ENCODE measurements at places on chromosomes 16 and 17. TPM values are rescaled to one million over a fixed set of nuclear protein-coding genes. Genes with fewer than 3 reads are reported as not detected.
A peak's percentile ranks its signal among the peaks of the same experiment; 100 is the strongest.

DNA sequence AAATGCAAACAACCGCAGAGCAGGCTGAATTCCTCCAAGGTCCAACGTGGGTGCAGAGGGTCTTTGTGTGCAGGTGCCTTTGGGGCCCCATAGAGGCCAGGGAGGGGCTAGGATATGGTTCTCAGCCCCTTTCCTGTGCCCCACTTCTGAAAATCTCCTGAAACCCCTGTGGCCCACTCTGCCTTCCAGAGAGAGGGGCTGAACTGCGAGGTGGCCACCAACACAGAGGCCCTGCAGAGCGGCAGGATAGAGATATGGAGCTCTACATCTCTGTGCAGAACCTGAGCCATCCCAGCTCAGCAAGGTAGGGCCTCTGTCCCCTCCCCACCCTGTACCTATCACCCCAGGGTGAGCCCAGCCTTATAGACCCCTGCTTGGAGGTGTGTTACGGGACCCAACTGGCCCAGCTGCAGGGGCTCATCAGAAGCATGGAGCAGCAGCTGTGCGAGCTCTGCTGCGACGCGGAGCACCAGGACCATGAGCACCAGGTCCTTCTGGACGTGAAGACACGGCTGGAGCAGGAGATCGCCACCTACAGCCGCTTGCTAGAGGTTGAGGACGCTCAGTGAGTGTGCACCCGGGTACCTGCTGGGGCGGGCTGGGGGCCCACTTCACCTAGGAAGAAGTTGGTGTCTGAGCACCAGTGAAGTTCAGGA, 5.5 kb downstream of the USP6 start:
- DNase-seq: no peak

- DNase-seq: no peak
Observed at GRCh38 chr16:82843606-82844271, 217.0 kb downstream of the CDH13 start.

DNA sequence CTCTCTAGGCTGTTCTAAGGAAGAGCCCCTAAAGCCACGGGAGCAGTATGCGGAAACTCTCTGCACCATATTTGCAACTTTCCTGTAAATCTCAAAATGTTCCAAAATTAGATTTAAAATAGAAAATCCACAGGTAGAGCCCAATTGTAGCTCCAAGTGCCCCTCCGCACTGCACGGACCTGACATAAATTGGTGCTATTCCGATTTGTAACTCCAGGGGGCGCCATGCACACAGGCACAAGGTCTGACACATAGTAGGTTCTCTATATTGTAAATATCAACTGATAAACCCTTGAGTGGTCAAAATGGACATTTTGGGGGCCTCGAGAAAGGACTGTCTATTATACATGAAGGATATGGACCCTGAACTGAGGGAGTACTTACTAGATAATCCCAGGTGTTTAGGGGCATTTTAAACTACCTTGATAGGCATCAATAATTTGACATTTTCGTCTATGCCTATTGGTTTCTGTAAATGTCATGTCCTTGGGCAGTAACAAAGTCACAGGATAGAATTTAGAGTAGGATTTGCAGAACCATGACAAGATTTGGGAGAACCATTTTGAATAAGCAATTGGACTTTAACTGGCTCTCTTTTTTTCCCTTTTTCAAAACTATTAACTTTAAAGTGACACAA, 36.6 kb upstream of the TMEM132E start:
- DNase-seq: no peak

DNA sequence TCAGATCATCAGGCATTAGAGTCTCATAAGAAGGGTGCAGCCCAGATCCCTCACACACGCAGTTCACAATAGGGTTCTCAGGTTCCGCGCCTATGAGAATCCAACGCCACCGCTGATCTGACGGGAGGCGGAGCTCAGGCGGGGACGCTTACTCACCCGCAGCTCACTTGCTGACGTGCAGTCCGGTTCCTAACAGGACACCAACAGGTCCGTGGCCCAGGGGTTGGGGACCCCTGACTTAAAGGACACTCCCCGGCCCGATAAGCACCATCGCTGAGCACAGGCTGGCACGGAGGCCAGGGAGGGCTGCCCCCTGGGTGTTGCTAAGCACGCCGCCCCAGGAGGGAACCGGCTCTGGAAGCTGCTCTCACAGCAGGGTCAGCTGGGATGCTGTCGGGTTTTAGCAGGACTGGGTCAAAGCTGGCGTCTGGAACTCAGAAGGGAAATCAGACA, 30.1 kb upstream of the BAHCC1 start:
- no peak for DNase-seq

GRCh38 chr17:51951741-51952140, 206.8 kb downstream of the CA10 start:
- DNase-seq: no peak

DNA sequence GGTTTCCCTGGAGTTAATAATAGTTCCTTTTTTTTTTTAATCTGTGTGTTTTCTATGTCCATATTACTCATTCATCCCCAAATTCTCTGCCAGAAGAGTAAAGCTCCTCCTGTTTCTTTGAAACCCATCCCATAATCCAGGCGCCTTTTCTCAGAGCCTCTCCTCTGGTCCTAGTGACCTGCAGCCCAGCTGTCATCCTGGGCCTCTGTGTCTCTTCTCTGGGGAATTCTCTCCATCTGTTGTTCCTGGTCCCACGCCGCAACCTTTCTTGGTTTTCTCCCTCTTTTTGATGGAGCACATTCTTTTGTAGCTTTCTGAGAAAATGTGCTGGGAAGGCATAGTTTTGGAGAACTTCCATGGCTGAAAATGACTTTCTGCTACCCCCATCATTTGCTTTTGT, 10.2 kb downstream of the KATNB1 start:
- DNase-seq: peak; percentile 49

GRCh38 chr17:57442401-57442823, 186.1 kb downstream of the MSI2 start:
- DNase-seq: no peak

DNA sequence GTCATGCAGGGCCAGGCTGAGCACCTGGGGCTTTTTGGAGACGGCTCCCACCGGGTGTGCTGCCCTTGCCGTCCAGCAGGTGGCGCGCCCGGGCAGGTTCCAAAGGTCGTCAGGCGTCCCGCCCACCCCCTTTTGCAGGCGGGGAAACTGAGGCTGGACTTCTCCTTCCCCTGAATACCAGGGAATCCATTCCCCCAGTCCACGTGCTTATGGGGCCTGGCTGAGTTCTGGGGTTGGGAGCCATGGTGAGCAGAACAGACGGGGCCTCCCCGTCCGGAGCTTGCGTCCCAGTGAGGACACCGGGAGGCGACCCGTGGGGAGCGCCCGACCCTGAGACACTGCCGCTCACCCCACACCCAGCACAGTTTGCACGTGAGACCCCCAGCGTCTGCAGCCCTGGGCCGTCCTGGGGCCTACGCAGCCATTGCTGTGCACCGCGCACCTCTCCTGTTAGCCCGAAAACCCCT, 51.8 kb upstream of the JPH3 start:
- peak; percentile 87 for DNase-seq

DNA sequence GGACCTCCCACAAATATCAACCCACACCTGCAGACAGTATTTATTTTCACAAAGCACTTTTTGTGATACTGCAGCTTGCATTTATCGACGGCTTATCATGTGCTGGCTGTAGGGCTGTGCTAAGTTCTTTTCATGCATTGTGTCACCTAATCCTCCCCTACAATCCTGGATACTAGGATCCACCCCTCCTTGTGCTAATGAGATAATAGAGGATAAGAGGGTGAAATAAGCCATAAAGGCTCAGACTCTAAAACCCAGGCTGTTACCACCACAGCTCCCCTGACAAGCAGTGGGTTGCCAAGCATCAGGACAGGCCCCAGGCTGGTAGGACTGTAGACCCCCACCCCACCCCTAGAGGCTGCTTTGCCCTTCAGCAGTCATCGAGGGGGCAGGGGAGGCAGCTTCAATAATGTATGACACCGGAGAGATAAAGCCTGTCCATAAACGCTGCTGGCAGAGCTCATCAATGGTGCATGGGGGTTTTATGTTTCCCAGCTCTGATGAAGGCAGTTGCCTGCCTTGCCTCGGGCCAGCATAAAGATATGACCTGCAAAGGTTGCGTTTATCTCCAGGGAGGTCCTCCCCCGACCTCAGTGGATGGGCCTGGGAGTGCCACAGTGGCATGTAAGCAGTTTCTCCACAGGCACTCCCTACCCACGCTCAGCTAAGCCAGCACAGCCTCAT, 73.9 kb upstream of the C16orf82 start:
- DNase-seq: no peak

- no peak for DNase-seq
Observed at GRCh38 chr17:60107526-60108257, 29.0 kb upstream of the HEATR6 start.

- no peak for DNase-seq
Observed at GRCh38 chr16:65024767-65025178, 97.1 kb downstream of the CDH11 start.

GRCh38 chr17:44152875-44153274, 11.1 kb downstream of the HROB start:
- DNase-seq: peak; percentile 46

- no peak for DNase-seq
Observed at GRCh38 chr17:55269894-55270293, 5.1 kb downstream of the HLF start.

- no peak for DNase-seq
Observed at GRCh38 chr17:76834870-76835269, 33.3 kb upstream of the MGAT5B start.

DNA sequence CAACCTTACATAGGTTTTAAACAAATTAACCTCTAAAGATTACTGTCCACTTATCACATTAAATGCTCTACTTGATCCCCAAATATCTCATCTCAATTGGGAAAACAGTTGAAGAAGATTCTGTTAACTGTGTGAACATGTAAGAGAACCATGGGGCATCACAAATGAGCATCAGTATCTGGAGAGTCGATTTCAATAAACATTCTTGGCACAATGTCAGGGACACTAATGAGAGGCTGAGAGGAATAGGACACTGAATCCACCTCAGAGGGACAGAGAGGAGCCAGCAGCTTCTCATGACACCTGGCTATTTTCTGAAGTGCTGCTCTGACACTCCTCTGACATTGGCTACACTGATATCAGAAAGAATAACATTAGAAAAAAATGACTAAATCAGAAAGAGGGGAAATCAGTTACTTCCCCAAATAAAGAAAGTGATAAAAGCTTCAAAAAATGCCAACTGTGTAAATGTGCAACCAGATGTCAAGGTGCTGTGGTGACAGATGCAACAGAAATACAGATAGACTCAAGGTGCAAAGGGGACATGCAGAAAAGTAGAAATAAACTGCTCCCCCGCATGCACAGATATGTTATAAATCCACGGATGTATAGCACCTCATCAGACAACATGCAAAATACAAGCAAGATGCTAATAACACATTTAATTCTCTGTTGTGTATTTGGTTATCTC, 67.4 kb downstream of the SNX11 start:
- no peak for DNase-seq

DNA sequence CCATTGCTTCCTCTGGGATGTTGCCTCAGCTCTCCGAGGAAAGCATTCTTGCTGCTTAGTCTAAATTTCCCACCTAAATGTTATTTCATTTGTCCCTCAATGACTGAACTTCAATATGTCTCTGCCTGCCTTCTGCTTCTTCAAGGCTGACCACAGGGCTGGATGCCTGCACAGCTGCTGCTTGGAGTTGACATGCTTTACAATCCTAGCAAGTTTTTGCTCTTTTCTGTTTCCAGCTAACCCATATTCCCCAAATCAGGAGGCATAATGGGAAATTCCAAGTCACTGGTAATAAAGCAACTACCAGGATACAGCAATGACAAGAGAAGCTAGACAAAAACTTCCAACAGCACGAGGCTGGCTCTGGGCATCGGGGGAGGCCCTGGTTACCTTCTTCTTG, 48.9 kb downstream of the GTF3C1 start:
- DNase-seq: no peak

GRCh38 chr17:62696726-62697490, 69.4 kb downstream of the MRC2 start:
- peak; percentile 65 for DNase-seq

GRCh38 chr17:12877953-12878669, 88.8 kb downstream of the ARHGAP44 start:
- no peak for DNase-seq

DNA sequence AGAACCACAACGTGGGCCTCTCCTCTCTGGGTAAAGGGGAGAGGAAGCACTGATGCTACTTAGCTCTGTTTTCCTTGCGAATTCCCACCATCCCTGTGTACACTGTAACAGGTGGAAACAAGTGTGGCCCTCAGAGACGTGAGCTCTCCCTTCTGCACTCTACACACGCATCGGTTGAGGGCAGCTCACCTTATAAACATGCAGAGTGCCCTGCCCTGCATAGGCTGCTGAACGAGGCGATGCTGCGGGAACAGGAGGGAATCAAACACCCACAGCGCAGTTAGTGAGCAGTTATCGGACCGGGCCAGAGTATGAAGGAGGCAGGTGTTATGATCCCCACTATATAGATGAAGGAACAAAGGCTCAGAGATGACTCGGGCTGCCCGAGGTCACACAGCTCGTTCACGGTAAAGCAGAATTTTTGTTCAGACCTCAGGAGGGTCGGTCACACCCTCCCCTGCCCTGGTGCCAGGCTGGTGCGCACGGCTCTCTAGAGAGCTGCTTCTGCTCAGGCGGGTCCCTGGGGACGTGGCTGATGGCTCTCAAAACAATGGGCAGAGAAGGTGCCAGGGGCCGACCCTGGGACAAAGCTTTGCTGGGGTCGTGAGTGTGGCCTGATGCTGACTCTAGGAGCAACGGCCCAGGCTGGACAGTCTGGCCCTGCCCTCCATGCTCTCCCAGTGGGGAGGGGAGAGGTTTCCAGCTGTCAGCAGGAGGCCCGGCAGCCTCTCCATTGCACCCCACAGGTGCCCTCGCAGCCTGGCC, 68.5 kb downstream of the RPH3AL start:
- peak; percentile 68 for DNase-seq

Gene OTOA
- total RNA-seq: under 0.01 TPM

Gene CIITA
- 2.5 TPM for total RNA-seq

Gene BOLA2
- total RNA-seq: 13.3 TPM

Gene ZFP3
- total RNA-seq: 3.5 TPM

Gene BCO1
- not detected for total RNA-seq

Gene SLC12A4
- 79.3 TPM for total RNA-seq

Gene AATK
- under 0.01 TPM for total RNA-seq

Gene CD68
- total RNA-seq: 55.7 TPM

Gene PYDC1
- not detected for total RNA-seq

Measured in osteoblast (primary cell).